ENCODE measurements at places on chromosomes 5 and 9.

DNA sequence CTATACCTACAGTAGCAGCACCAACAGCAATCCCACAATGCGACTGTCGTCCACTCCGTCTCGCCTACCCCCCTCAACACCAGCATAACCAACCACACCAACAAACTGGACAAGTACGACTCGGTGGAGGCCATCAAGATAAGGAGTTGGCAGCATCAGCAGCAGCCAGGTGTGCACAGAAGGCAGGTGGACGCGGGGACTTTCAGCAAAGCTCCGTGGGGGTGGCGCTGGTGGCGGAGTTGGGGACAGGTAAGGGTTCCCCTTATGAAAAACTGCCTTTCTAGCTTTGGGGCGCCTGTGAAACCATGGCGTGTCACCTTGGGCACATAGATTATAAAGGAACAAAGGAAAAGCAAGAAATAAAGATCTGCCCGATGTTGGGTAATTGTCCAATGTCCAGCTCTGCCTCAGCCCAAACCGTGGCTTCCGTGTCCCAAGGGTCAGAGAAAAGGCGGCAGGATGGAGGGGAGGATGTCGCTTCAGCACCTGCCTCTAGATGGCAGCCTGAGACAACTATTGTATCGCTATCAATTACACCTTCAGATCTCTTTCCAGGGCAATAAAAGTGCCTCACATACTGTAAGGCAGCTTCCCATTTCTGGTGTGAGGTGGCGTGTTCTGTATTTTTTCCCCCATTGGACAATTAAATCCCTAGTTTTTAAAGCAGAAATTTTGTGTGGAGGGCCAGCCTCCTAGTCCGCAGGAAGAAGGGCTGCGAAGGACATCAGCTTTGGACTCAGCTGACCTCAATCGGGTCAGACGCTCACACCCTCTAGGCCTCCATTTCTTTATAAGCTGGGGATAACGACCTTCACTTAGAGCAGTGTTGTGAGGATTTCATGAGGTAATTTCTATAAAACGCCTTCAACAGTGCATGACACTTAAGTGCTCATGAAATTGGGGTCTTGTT is 58.8 kb downstream of the MTRR start:
- DNase-seq = peak; percentile 90

GRCh38 chr5:124398460-124398859 is 348.0 kb downstream of the ZNF608 start:
- DNase-seq = no peak

GRCh38 chr5:110718311-110718710 is 8.2 kb downstream of the TMEM232 start:
- no peak for DNase-seq

DNA sequence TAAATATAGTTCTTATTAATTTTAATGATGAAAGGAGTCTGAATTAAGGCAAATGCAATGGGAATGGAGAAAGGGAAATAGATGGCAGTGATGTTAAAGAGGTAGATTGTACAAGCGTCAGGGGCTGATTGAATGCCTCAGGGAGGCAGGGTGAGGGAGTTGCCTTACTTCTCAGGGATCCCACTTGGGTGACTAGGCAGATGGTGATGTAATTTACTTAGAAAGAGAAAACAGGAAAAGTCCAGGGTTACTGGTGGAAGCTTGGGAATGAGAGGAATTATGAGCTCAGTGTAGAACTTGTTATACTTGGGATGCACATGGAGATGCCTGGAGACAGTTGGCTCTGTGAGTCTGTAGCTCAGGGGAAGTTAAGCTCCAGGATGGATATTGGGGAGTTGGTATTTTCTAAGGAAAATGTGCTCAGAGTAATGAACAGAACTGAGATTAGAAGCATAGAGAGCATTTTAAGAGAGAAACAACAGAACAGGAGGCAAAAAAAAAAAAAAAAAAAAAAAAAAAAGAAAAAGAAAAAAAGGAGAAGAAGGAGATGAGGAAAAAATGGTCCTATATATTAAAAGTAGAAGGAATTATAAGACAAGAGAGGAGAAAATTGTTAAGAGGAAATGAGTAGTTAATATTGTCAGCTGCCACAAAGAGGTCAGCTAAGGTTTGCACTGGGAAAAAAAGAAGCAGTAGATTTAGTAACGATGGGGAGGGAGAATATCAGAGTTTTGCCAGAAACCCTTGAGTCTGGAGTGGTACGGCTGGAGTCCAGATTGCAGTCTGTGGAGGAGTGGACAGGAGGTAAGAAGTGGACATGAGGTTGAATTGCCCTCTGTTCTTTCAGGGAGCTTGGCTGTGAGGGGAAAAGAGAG is 88.0 kb upstream of the ELL2 start:
- no peak for DNase-seq

- DNase-seq = peak; percentile 40
These were observed 1.5 kb downstream of the KLF9 start for GRCh38 chr9:70412832-70413463.

- no peak for DNase-seq
These were observed 75.4 kb downstream of the NDUFAF2 start for GRCh38 chr5:61020415-61020814.

DNA sequence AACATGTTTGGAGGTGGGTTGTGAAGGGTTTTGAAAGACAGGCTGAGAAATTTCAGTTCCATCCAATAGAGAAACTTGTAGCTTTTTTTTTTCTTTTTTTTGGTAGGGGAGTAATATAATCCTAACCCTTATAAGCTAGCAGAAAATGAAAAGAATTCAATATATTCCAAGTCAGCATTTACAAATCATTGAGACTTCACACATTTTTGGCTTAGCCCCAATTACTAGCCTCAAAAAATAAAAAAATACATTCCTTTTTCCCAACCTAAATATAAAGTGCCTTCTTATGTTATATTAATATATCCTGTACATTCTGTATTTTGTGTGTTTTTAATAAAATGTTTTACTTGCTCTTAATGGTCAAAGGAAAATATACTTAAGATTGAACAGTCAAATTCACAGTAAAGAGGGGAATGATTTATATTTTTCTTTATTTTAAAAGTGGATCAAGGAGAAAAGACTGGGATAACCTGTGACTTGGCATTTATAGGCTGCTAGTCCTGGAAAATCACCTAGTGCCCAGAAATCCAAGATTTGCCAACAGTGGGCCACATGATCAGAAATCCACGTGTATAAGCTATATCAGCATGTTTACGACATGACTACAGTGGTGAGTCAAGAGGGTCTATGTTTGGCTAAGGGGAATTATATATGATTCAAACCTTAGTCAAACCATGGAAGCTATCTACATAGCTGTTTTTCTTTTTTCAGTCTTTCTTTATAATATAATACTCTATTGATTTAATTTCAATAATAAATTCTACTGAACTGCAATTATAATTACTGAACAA is 14.5 kb downstream of the HACD4 start:
- DNase-seq = no peak

DNA sequence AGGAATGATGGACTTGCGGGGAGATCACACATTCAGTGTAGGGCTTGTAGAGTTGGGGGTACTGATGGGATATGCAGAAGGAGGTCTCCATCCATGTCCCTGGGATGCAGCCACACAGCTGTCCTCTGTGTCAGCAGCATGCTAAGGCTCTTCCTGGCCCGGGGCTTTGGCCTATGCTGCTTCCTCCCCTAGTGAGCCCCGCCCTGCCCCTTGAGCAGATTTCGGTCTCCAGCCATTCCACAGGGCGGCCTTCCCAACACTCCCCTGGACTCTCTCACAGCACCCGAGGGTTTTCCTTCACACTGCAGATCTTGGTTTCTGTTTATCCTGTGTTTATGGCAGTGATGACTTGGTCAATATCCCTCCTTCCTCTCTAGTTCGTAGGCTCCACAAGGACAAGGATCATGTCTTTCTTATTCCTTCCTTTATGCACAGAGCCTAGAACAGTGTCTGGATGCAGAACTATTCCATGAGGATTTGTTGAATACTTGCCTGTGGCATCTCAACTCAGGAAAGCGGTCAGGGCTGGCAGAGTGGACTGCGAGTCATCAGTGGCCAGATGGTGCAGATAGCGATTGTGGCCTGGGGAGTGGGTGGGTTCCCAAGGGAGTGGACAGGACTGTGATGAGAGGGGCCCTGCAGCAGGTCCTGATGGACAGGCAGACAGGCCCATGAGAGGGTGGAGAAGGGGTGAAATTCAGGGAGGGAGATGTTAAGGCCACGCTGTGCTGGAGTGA is 114.2 kb downstream of the RGS3 start:
- no peak for DNase-seq

- no peak for DNase-seq
These were observed 312.5 kb downstream of the ACTL7B start for GRCh38 chr9:108543251-108543778.

- no peak for DNase-seq
These were observed 677.5 kb upstream of the ST8SIA4 start for GRCh38 chr5:101580591-101580990.

DNA sequence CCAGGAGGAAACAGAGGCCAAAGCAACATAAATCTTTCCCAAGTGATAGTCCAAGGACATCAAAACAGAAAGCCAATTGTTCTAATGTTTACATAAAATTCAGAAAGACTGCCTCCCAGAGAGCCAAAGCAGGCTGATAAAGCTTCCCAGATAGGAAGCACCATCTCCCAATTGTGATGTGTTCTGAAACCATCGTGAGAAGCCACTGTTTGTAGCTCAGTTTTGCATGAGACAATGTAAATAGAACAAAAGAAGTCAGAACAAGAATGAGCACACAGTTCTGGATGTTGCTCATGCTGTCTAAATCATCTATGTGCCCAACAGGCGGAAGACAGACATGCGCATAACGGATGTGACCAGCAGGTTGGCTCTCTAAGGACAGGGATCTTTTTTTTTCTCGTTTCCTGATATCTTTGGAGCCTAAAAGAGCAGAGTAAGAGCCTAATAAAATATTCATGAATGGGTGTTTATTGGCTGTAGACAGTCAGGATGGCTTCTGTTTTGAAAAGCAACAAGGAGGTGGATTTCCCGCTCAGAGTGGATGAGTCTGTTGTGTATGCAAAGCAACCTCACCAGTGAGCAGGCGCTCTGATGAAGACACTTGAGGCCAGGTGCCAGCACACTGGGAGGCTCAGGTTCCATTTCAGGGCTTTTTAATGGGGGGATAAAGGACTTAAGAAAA is 113.6 kb downstream of the GNA14 start:
- DNase-seq = no peak

DNA sequence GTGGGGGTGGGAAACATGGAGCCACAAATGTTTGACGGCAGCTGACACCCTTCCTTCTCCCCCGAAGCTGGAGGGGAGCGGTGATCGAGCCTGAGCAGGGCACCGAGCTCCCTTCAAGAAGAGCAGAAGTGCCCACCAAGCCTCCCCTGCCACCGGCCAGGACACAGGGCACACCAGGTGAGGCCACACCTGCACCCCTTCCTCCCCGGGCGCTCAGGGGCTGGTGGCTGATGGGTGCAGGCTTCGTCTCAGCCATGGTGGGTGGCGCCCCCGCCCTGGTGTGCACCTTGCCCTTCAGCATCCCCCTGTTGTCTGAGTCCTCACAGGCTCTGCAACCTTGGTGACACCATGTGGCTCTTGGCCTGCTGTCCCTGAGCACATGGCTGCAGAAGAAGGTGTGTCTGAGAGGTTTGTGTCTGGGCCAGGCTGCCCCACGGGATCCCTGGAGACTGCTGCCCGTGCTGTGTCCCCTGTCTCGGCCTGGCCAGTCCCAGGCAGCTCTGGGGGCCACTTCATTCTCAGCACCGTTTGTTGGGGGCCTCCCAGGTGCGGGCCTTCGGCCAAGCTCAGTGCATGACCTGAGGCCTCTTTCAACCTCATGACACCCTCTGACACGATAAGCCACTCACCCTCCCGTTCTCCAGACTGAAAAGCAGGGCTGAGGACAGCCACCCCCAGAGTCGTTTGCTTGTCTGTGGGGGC is 11.1 kb downstream of the MAN1B1 start:
- no peak for DNase-seq

DNA sequence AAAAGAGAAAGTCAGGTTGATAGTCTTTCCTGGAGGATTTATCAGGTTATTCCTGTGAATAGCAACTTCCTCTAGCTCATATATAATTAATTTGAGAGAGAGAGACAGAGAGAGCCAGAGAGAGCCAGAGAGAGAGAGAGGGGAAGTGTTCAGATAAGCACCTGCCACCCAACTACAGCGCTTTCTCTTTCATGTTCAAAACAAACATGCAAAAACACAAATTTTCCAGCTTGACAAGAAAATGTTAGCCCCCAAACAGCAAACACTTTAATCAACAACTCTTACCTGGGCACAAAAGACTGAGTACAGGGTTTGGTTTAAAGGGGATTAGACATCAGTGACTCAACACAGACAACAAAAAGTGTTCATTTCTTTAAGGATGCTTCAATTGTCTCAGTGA is 61.7 kb upstream of the PLPP6 start:
- DNase-seq = no peak

- no peak for DNase-seq
These were observed 176.0 kb downstream of the TRIO start for GRCh38 chr5:14319102-14319501.

GRCh38 chr9:114016629-114017423 is 61.3 kb downstream of the AMBP start:
- no peak for DNase-seq

DNA sequence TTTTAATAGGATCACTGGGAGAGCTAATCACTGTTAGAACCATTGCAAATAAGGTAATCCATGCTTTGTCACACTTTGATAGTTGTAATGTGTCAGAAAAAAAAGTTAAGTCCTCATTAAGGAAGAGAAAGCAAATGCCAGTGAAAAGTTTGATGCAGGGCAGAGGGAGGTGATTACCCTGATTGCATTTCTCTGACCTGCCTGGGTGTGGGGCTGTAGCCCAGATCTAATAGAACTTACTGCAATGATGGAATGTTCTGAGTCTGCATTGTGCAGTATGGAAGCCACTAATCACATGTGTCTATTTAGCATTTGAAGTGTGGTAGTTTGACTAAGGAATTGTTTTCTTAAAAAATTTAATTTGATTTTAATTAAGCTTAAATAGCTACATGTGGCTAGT is 202.7 kb downstream of the ATP10B start:
- DNase-seq = no peak

DNA sequence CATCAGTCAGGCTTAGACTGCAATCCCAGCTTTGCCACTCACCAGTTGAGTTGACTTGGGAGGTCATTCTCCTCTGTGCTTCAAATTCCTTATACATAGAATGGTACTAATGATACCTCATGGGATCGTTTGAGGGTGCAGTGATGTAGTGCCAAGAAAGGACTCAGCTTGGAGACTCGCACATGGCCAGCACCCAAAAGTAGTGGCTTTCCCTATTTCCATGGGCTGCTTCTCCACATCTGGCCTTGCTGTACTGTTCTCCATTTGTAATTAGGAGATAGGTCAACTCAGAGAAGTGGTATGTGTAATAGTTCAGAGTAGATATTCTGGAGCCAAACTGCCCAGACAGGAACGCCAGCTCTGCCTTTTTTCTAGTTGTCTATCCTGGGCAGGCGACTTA is 5.5 kb downstream of the CCL19 start:
- no peak for DNase-seq

GRCh38 chr9:17520268-17521064 is 58.4 kb upstream of the SH3GL2 start:
- DNase-seq = no peak

- DNase-seq = peak; percentile 3
These were observed 305.1 kb downstream of the PSAT1 start for GRCh38 chr9:78601957-78602565.

DNA sequence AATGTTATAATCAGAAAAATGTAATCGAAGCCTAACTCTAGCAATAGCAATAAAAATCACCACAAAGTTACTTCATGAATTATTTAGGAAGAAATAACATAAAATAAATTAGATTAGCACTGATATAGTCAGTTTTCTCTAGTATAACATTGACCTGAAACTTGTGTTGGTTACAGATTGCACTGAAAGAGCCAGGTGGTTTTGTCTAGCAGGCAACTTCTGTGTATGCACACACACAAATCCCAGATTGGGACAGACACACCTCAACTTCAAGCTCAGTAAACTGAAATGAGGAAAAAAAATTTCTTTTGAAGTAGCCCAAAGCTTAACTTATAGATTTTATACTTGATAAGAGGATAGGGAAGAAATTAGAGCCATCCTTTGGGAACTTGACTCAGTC is 129.3 kb downstream of the EFNA5 start:
- DNase-seq = no peak

All from DMS79 (cell line).